ENCODE measurements at places on chromosomes 4 and X.

DNA sequence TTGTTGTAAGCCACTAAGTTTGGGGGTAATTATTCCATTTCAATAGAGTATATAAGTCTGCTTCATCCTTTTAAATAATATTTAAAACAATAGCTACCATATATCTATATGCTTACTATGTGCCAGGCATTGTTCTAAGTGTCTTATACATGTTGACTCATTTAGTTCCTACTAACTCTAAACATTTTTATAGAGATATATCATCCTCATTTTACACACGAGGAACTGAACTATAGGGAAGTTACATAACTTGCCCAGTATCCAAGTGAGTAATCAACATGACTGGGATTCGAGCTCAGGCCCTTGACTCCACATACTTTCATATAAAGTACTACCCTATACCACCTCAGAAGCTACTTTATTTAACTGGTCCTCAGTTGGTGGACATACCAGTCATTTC is 175.3 kb upstream of the RAI2 start:
- no peaks in the 10 kb centered on the region for H3K36me3 ChIP-seq
- H3K4me3 ChIP-seq: no peak overlapping the region
- H3K27me3 ChIP-seq: no peaks in the 10 kb centered on the region
- H3K4me1 ChIP-seq: peaks cover 4% of the 10 kb centered on the region
- no peak for DNase-seq

DNA sequence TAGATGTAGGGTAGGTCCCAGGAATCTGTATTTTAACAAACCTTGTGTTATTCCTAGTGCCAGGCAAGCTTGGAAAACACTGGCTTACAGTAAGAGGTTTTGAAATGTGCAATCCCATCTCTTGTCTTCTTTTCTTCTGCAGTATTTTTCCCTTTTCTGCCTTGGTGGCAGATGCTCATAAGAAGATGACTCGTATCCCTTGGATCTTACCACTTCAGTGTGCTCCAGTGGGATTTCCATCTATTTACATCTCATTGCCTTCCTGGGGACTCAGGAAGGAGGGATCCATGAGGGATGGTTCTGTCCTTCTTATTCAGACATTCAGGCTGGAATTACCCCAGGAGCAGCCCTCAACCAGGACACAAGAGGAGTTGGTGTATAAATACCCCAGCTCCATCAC is 136.6 kb downstream of the NHS start:
- H3K27ac ChIP-seq: no peak overlapping the region
- no peaks in the 10 kb centered on the region for H3K27me3 ChIP-seq
- H3K36me3 ChIP-seq: no peaks in the 10 kb centered on the region
- no peak overlapping the region for H3K4me3 ChIP-seq
- no peaks in the 10 kb centered on the region for H3K4me1 ChIP-seq
- DNase-seq: no peak

DNA sequence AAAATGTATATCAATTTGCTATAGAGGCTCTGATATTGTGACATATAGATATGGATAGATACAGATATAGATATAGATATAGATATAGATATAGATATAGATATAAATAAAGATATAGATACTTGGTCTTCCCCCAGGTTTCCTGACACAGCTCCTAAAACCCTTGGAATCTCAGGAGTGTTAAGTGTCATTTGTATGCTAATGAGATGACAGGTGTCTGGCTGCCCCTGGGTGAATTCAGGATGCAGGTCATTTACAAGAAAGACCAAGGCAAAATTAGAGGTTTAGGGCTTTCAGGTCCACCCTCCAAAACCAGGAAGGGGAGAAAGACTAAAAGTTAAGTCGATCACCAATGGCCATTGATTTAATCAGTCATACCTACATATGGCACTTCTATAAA is 1034.8 kb downstream of the PDHA2 start:
- H3K36me3 ChIP-seq: no peaks in the 10 kb centered on the region
- H3K4me1 ChIP-seq: no peaks in the 10 kb centered on the region
- no peaks in the 10 kb centered on the region for H3K27me3 ChIP-seq

GRCh38 chr4:145103496-145103895 is 5.4 kb downstream of the ABCE1 start:
- H3K27ac ChIP-seq: peak overlapping the region; percentile 23
- peaks cover 32% of the 10 kb centered on the region for H3K4me1 ChIP-seq
- no peaks in the 10 kb centered on the region for H3K27me3 ChIP-seq
- H3K36me3 ChIP-seq: peaks cover 47% of the 10 kb centered on the region
- no peak overlapping the region for H3K4me3 ChIP-seq

DNA sequence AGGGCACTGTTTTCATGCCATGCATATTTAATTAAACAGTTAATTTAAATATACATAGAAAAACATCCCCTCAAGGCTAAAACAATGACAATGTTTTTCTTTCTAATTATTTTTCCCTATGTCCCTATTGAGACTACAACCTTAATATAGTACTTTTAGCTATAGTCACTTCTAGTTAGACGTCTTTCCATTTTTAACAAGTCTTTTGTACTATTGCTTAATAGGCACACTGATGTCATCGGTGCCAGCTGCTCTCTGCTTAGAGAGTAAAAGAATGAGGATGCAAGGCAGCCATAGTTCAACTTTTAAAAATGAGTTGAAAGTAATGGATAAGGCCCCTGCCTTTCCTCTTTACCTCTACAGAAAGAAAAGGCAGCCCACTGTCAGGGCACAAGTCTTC is 191.1 kb downstream of the KCTD8 start:
- no peaks in the 10 kb centered on the region for H3K36me3 ChIP-seq
- no peaks in the 10 kb centered on the region for H3K4me1 ChIP-seq
- no peak overlapping the region for H3K27ac ChIP-seq
- DNase-seq: no peak
- H3K27me3 ChIP-seq: no peaks in the 10 kb centered on the region

All from activated naive CD8-positive, alpha-beta T cell treated with anti-CD3 and anti-CD28 coated beads, Interleukin-2, amount 50 U/mL, for 24 hours (primary cell).